ENCODE measurements at places on chromosomes 3 and 15.

- DNase-seq = no peak
Measured at GRCh38 chr3:28125342-28125741, 116.1 kb upstream of the CMC1 start.

DNA sequence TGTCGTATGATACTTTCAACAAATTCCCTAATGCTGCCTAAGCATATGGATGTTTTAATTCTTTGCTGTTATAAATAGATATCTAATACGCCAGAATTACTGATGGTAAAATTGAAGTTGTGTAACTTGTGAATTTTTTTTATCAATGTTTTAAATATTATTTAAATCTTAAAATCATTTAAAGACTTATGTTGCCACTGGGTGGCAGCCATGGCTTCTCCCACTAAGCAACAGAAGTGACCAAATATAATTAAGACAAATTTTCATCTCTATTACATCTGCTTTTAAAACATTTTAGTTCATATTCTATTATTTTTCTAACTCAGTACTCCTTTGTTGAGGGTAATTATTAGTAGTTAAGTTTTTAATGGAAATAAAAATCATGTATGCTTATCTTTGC is 8.1 kb upstream of the IL20RB start:
- no peak for DNase-seq

GRCh38 chr3:30084316-30084715 is 522.1 kb upstream of the TGFBR2 start:
- DNase-seq = no peak

DNA sequence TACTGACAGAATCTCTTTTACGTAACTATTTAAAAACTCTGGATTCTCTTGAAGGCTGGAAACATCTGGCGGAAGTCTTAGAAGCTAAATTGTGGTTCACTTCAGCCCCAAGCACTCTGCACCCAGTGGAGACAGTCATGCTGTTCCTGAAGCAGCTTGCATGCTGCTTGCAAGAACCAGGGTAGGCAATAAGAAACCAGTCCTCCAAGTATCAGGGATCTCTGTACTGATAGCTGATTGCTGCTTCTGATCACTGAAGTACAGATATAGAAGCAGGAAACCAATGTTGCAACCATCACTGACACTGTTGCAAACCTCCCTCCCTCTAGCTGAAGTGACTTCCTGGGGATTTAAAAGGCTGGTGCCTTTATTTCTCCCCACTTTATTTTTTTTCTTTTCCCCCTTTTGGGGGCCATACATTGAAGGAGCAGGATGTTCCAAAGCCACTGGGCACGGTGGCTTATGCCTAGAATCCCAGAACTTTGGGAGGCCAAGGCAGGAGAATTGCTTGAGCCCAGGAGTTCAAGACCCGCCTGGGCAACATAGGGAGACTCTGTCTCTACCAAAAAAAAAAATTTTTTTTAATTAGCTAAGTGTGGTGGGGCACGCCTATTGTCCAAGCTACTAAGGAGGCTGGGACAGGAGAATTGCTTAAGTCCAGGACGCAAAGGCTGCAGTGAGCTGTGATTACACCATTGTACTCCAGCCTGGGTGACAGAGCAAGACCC is 15.3 kb downstream of the SPCS1 start:
- no peak for DNase-seq

- DNase-seq = no peak
Measured at GRCh38 chr3:105771392-105771791, 97.4 kb downstream of the CBLB start.

GRCh38 chr15:93209690-93210445 is 120.9 kb upstream of the RGMA start:
- no peak for DNase-seq

DNA sequence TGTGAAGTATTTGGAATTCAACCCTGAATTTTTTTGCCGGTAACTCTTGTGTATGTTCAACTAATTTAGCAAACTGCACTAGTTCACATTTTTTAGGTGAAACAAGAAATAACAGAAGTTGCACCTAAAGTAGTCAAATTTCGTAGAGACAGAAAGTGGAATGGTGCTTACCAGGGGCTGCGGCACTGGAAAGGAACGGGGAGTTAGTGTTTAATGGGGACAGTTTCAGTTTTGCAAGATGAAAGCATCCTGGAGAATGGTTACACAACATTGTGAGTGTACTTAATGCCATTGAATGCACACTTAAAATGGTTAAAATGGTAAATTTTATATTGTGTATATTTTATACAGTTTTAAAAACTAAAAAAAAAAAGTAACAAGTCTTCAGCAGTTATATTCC is 27.4 kb downstream of the PPARG start:
- no peak for DNase-seq
